ENCODE measurements at places on chromosomes 1 and 21.
A peak's percentile ranks its signal among the peaks of the same experiment; 100 is the strongest.

DNA sequence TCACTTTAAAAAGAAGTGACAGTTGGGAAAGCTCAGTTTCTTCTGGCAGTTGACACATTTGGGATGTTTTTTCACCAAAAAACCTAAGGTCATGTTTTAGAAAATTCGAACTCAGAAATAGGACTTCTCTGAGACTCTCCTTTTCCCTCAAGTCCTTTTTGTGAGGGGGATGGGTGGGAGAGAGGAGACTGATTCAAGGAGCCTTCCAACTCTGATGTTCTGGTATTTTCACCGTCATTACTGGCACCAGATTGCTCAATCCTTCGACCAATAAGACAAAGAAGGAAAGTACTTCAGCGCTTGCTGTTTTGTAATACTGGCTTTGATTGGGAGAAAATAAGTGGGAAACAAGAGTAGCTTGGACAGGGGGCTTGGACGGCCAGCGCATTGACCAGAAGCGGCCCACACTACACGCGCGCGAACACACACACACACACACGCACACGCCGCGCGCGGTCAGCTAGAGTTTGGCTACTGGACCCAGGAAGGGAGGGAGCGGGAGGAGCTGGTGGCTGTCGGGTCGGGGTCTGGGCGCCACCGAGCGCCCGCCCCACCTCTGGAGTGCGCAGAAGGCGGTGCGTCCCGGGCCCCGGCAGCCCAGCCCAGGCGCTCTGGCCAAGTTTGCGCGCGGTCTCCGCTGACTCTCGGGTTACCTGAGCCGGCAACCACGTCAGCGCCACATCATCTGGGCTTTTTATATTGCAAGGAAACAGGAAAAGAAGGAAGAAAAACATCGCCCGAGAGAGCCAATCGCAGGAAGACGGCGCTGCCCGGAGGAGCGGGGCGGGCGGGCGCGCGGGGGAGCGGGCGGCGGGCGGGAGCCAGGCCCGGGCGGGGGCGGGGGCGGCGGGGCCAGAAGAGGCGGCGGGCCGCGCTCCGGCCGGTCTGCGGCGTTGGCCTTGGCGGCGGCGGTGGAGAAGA lies at the start of gene KCNK1:
Gene KCNK1 (plus strand): TSS at position 855 of the 921 bp plus-strand sequence. CDS start 66 bp downstream, at position 921.
- peak; percentile 83 for DNase-seq

- no peak for DNase-seq
Measured at GRCh38 chr1:111471012-111471411, 2.8 kb upstream of the C1orf162 start.

DNA sequence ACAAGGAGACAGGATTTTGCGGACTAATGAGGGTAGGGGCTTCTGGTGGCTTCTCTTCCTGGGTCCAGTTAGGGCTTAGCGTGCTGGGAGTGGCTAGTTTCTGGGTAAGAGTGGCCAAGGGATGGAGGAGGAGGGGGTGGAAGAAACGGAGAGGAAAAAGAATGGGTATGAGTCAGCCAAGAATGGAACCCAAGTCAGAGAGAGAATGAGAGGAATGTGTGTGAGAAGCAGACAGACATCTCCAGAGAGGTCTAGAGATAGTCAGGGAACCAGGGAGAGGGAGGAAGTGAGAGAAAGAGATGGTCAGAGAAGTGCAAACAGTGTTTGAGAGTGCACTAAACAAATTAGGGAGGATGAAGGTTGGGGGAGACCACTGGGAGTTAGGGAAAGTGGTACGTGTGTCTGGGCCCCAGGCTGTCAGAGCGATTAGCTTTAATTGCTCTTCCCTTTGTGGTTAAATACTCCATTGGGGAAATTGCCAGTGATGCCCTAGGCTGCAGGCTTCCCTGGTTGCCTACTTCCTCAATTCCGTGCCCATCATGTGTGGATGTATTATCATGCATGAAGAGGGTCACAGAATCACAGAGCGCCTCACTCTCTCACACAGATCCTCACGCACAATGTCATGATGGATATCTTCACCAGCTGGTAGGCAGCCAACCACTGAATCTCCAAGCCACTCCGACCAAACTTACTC lies 1.4 kb downstream of the PEA15 start:
- DNase-seq, result no peak

DNA sequence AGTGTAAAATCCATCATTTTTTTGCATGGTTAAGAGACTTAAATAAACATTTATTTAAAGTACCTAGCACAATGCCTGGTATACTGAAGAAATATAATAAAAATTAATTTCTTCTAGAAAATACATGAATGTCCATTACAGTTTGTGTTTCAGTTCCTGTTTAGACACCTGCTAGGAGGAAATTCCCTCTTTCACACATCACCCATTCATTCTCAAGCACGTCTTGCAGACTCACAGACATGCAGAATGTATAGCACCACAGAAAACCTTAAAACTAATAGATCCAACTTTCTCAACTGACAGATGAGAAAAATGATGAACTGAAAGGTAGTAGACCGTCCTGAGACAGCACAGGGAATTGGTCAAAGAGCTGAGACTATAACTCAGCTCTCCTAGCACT lies 172.2 kb upstream of the C8B start:
- no peak for DNase-seq

GRCh38 chr1:247293047-247293446 lies 37.2 kb downstream of the VN1R5 start:
- no peak for DNase-seq

GRCh38 chr1:37448185-37448584 lies 26.2 kb upstream of the ZC3H12A start:
- no peak for DNase-seq
